ENCODE measurements at places on chromosomes 5 and 9.

GRCh38 chr5:83899326-83899970 is 178.8 kb upstream of the HAPLN1 start:
- DNase-seq, result no peak

- no peak for DNase-seq
Observed at GRCh38 chr5:158245513-158245912, 386.6 kb upstream of the CLINT1 start.

- DNase-seq, result no peak
Observed at GRCh38 chr5:107935645-107936044, 264.9 kb upstream of the EFNA5 start.

GRCh38 chr9:93552923-93553322 is 23.5 kb upstream of the PHF2 start:
- DNase-seq, result no peak

DNA sequence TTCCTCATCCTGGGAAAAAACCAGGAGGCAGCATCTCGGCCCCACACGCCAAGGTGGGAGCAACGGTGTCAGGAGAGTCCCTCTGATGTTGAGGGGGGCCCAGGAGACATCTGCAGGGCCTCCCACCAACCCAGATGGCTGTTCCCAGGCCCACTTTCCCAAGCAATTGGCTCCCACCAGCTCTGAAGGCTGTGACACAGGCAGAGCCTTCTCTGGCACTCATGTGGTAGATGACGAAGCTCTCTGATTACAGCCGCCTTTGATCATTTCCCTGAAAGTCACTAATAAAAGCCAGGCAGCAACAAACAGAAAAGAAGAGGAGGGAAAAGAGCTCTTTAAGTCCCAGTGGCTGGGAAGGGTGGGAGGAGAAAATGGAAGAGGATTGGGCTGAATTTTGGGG is 226.5 kb downstream of the CDK5RAP2 start:
- DNase-seq, result no peak

DNA sequence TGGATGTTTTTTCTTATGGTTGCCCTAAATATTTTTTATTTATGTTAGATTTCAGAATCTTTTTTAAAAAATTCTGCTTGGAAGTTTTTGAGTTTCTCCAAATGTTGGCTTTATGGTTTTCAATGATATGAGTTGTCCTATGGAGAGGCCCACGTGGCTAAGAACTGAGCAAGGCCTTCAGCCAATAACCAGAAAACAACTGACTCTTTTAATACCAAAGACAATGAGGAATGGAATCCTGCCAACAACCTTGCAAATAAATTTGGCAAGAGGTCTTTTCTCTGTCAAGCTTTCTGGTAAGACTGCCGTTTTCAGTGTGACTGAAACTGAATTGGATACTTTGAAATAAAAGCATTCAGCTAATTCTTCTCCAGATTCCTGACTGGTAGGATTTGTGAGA is 1740.1 kb upstream of the WWC1 start:
- DNase-seq, result no peak

DNA sequence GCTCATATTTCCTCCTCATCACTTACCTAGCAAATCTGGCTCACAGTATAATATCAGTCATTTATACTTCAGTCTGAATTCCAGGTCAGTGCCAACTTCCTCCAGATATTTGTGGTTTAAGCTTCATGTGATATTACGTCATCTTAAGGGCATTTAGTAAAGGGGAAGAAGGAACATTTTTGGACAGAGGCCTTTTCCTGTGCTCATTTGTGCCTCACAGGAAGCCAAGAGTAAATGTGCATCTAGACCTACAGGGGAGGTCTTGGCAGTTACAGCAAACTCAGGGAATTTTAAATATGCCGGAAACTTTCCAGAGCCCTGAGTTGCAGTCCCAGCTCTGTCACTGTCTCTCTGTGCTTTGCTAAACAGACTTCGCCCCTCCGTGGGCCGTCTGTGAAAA is 12.3 kb upstream of the KCNIP1 start:
- DNase-seq, result no peak

DNA sequence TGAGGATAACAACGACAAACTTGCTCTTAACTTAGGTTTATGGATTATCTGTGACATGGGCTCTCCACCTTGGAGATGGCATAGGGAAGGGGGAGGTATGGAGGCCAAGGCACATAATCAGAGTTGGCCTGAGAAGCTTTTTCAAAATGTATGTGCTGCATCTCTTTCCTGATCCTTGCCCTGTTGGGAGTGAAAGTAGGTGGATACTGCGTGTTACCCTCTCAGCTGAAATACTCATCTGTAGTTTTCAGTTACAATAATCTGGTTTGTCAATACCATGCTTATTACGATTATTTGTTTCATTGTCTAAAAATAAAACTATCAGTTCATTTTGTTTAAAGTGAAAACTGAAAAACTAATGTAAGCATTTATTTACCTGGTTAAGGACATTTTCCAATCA is 86.7 kb downstream of the SLC44A1 start:
- no peak for DNase-seq

DNA sequence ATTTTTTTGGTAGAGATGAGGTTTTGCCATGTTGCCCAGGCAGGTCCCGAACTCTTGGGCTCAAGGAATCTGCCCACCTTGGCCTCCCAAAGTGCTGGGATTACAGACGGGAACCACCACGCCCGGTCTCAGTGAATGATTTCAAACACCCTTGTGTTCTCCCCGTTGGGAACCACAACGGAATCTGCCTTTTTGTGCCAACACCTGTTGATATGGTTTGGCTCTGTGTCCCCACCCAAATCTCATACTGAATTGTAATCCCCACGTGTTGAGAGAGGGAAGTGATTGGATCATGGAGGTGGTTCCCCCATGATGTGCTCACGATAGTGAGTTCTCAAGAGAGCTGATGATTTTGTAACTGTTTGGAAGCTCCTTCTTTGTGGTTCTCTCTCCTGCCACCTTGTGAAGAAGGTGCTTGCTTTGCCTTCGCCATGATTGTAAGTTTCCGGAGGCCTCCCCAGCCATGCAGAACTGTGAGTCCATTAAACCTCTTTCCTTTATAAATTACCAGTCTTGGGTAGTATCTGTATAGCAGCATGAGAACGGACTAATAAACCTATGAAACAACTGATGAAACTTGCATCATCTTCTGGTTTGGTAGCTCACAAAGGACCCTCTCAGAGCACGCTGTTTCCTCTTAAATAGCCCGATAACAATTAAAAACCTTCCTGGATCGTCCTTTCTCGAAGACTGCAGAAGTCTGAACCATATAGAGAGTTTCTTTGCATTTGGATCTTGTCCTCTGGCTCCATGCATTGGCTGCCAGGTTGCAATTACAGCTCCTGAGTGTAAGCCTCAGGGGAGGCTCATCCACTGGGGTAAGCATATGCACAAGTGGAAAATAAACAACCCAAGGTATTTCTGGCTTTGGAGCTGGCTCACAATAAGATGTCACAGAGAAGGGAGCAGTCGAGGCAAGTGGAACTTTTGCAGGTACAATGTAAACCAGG is 91.5 kb downstream of the SPRY4 start:
- no peak for DNase-seq

GRCh38 chr9:137784046-137784445 is 93.5 kb upstream of the CACNA1B start:
- no peak for DNase-seq

GRCh38 chr5:173020643-173021042 is 35.5 kb upstream of the CREBRF start:
- no peak for DNase-seq

DNA sequence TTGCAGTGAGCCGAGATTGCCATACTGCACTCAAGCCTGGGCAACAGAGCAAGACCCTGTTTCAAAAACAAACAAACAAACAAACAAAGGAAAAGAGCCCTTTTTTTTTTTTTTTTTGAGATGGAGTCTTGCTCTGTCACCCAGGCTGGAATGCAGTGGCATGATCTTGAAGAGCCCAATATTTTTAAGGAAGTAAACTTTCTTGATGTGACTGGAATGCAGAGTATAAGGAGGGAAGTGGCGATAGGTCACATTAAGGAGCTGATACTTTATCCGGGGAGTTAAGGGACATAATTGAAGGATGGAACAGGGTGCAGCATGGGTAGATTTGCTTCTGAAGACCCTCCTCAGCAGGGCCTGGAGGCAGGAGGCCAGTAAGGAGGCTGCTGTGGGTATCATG is 13.0 kb downstream of the NAIF1 start:
- no peak for DNase-seq

DNA sequence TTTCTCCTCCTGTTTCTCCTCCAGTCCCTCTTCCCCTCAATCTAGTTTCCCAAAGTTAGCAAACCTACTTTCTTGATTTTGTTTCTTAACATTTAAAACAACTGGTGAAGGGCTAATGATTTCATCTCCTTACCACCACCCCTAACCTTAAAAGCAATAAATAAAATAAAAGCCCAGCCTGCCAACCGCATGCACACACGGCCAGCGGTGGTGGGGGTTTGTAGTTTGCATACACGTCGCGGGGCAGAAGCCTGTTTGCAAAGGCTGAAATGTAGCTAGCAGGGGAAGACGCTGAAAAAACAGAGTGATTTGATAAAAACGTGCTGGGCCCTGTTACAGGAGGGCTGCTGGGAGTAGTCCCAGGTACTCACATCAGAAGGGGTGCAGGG is 1.9 kb upstream of the DMRT2 start:
- no peak for DNase-seq

GRCh38 chr5:55304584-55304983 is 2.9 kb downstream of the DHX29 start:
- DNase-seq, result no peak

GRCh38 chr9:100066539-100066938 is 32.3 kb downstream of the ERP44 start:
- no peak for DNase-seq

DNA sequence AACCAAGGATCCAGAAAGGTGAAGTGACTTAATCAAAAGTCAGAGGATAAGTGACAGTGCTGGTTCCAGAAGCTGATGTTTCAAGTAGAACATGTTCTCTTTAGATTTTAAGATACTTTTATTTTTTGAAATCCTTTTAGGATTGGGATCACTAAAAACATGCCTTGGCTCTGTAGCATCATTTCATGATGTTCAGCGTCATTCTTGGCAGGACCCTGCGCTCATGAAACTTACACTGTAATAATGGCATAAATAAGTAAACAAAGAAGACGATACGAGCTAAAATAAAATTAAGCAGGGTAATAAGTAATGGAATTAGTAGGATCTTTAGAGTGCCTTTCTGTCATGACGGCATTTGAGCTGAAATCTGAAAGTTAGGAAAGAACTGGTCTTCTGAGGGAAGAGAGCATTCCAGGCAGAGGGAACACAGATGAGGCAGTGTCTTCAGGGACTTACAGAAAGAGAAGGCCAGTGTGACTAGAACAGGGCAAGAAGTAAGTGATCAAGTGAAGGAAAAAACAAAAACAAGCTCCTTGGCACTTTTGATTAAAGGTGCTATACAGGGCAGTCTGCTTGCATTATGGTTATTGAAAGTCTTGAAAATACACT is 19.9 kb downstream of the CTNNA1 start:
- DNase-seq, result no peak

GRCh38 chr9:19460243-19460642 is 51.4 kb downstream of the ACER2 start:
- no peak for DNase-seq

- no peak for DNase-seq
Observed at GRCh38 chr5:96036301-96036700, 74.7 kb upstream of the ELL2 start.

DNA sequence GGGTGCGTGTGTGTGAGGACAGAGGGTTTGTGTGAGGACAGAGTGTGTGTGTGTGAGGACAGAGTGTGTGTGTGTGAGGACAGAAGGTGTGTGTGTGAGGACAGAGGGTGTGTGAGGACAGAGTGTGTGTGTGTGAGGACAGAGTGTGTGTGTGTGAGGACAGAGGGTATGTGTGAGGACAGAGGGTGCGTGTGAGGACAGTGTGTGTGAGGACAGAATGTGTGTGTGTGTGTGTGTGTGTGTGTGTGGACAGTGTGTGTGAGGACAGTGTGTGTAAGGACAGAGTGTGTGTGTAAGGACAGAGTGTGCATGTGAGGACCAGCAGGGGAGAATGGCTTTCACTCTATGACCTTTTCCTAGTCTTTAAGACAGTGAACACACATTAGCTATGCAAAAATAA is 63.1 kb upstream of the UBAC1 start:
- no peak for DNase-seq

- DNase-seq, result no peak
Observed at GRCh38 chr5:59317023-59317773, 576.3 kb downstream of the PDE4D start.
